ENCODE measurements at places on chromosomes 2 and 18.

- no peak for DNase-seq
Measured at GRCh38 chr2:74599676-74600075, 45.2 kb downstream of the DOK1 start.

- DNase-seq = no peak
Measured at GRCh38 chr18:48032876-48033789, 102.7 kb upstream of the SMAD2 start.

DNA sequence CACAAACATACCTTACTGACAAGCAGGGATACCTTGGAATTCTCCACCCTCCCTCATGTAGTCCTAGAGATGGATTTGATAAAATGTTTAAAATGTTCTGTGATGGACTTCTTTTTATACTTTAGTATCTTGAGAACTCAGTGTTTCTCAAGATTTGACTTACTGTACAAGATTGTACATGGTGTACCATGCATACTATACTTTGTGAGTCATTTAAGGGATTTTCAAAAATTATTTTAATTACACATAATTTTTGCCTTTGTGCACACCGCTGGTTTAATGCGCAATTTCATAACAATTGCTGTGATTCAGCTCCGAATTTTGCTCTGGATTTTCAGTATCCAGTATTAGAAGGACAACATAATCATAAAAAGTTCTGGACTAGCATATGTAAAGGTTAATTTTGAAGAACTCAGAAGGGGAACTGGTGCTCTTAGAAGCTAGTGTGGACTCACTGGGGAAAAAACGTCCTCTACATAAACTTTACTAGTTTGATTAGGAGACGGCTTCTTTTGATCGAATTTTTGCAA, 78.6 kb upstream of the ACSL3 start:
- DNase-seq = no peak

- no peak for DNase-seq
Measured at GRCh38 chr2:11914455-11914854, 168.0 kb downstream of the LPIN1 start.

- DNase-seq = no peak
Measured at GRCh38 chr18:62643181-62643580, 72.2 kb upstream of the PHLPP1 start.

DNA sequence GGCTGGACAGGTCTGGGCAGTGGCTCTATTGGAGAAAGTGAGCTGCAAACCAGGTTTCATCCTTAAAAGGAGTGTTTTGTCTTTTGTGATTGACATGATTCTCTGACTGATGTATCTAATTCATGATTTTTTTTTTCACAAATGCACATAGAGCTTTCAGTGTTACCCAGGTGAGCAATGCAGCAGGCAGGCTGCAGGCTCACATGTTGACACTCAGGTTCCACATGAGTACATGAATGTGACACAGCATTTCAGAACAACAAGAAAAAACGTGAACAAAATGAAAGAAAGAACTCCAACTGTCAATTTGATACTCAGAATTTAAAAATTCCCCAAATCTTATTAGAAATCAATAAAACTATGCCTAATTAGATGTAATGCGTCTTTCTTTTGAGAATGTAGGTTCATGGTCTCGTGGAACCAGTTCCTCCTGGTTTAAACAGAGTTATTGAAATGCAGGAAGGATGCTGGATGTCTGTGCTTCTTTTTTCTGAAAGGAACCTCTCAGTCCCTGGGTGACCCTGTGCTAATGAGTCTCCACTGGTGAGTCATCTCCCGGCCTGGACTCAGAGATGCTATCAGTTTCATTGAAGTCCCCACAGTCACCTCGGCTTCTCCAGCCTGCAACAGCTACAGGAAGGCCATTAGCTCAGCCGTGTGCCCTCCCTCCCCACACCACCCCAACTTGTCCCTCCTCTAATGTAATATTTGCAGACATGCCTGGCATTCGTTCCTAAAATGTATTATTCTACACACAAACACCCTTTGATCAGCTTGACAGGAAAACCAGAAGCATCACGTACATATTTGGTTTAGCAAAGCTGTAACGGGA, 430.4 kb downstream of the LPIN1 start:
- no peak for DNase-seq

DNA sequence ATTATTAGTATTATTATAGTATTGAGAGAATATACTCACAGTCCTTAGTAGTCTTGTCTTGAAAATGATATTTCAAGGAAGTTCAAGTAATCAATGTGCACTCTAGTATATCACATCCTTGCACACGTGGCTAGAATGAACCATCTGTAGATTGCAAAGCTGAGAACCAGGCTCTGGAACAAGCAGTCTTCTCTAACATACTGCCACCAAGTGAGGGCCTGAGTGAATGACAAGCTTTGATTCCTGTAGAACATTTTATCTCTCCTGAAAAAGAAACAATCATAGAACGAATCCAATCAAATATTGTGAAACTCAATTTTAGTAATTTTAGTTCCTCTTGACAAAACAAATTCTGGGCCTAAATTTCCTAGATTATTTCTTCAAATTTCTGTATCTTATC, 55.3 kb upstream of the SULT1C3 start:
- no peak for DNase-seq

DNA sequence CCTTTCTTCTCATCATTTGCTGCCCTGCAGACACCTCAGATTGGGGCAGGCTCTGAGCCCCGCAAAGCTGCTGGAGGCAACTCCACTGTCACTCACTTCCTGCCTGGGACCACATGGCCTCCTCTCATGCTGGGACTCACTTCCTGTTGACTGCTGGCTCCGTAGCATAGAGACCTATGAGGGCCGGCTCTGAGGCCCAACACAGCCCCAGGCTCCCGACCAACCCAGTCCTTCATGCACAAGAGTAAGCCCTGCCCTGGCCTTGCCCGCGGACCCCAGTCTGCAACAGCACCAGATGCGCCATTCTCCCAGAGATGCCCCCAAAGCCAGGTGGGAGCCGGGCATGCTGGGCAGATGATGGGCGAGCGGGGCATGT, 55.7 kb downstream of the DNMT3A start:
- peak; percentile 74 for DNase-seq

GRCh38 chr18:28365411-28365831, 188.5 kb upstream of the CDH2 start:
- no peak for DNase-seq

DNA sequence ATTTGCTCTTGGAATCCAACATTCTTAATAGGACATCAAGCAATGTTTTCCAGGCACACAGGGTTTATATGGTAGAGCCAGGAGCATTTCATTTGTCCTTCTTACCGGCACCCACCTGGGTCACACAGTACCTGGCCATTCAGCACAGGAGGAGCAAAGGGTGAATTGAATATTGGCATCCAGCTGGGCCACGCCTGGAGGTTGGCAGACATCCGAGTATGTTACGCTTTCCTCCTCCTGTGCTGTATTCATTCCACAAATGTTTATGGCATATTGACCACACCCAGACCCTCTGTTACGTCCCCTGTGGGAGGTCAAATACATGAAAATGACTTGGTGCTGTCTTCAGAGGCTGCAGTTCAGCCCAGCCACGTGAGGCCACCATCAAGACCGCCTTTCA, 206.2 kb downstream of the RTP5 start:
- DNase-seq = no peak

- DNase-seq = peak; percentile 77
Measured at GRCh38 chr2:165874445-165875039, 79.0 kb downstream of the TTC21B start.

- DNase-seq = no peak
Measured at GRCh38 chr2:74835831-74836674, 2.1 kb downstream of the HK2 start.

GRCh38 chr2:46535360-46535759, 56.0 kb downstream of the TMEM247 start:
- DNase-seq = no peak

DNA sequence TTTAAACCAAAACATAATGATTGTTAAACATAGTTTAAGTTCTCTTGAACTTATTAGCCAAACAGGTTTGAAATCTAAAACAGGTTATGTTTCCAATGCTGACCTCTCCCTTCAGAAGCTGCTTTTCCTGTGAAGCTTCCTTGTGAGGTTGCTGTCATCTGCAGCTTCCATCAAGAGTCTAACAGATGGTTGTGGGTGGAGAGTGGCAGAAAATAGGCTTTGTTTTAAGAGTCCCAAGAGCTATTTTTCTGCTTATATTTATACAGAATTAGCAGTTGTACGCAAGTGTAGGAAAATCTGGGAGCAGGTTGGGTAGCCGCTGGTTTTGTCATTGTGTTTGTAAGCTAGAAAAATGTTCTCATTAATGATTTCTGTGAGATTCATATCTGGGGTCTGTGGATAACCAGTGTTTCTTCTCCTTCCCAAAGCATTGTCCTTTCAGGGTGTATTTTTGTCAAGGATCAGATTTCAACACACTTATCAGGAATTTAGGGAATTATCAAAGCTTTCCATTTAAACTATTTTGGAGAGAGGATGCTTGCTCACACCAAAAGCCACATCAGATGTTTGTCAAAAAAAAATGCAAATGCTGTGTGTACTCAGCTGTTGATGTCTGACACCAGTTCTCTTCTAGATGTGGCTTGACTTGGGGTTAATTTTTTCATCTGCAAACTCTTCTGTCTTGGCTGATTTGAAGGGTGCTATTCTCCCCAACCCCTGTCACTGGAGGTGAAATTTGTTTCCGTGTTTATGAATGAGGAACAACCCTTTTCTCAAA, 78.1 kb upstream of the KIF5C start:
- no peak for DNase-seq

- DNase-seq = no peak
Measured at GRCh38 chr2:25856377-25856776, 21.9 kb downstream of the ASXL2 start.

DNA sequence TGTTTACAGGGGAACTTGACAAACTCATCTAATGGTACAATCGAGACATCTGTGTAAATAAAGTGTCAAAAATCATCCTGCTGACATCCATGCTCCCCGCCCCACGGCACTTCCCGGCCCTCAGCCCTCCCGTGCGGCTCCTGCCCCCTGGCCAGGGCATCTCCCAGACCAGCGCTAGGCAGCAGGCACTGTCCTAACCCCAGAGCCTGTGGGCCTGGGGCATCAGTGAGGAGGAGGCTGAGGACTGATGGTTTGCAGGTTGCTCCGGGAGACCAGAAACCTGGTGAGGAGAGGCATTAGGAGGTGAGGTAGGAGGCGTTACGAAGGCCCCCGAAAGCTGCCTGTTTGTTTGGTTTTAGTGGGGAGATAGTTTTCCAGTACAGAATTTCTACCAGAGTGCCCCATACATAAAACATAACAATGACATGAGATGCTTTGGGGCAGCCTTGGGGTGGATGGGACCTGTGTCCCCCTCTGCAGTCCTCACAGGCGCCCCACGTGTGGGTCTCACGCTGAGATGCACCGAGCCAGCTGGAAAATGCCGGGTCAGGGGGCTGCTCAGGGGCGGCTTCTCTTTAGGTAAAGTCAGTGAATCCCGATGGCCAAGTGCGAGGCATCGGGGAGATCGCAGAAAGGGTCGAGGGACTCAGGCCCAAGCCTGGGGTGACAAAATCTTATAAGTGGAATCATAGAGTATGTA, 114.2 kb downstream of the RTP5 start:
- no peak for DNase-seq

DNA sequence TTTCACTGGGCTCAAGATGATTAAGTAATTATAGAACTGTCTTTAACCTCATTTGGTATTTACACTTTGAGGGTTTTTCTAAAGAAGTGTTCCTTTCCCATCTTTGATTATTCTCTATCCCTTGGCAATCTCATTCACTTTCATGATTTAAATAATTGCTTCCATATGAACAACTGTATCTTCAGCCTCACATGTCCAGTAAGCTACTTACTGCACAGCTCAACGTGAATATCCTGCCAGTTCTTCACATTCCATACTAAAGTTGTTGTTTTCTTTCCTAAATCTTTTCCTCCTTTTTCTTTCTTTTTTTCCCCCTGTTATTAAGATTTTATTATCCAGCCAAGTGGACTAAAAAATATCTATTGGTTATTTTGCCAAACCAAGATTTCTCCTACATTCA, 37.7 kb downstream of the ZC3H15 start:
- no peak for DNase-seq

DNA sequence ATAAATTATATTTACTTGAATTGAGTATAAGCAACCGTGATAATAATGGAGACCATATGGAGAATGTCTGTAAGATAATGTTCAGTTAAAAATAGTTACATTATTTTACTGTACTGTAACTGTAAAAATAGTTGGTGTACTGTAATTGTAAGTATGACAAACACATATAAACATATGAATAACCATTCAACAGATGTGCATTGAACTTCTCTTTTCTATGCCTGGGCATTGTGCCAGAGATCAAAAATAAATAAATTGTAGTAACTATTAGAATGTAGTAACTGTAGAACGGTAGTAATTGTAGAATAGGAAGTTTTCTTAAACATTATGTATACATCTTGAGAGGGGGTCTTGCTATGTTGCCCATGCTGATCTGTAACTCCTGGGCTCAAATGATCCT, 287.4 kb upstream of the EPAS1 start:
- DNase-seq = no peak

GRCh38 chr2:97982621-97983020, 13.1 kb downstream of the TMEM131 start:
- DNase-seq = no peak

DNA sequence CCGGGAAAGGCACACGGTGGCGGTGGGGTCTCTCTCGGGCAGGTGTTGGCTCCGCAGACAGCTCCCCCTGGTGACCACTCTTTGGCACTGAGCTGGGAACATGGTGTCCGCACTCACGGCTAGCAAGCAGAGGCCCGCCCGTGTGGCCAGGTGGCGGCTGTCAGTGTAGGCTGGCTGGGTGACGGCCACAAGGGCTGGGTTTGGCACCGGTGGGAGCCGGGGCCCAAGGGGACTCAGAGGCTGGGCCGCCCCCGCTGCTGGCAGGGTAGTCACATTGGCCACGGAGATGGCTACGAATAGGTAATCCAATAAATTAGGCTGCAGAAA, 1071.7 kb downstream of the RPIA start:
- no peak for DNase-seq

DNA sequence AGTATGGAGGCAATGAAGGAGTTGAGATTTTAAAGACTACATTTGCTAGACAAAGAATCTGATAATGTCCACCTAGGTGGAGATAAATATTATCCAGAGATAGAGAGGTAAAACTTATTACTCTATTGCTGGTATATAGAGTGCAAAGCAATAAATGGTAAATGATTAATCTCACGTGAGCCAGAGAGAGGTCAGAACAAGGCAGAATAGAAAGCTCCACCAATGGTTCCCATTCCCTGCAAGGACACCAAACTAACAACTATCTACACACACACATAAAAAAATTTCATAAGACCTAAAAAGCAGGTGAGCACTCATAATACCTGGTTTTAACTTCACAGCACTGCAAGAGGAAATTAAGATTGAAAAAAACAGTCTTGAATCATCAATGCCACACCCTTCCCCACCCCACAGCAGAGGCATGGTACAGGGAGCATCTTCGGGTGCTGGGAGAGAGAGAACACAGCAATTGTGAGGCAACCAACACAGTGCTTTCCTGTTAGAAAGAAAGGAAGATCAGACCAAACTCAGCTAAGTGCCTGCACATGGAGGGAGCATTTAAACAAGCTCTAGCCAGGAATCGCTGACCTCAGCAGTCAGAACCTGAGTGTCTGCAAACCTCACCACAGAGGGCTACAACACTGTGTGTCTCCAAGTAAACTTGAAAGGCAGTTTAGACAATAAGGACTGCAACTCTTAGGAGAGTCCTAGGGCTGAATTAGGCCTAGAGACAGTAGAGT, 1432.6 kb upstream of the TMEFF2 start:
- DNase-seq = no peak
